ENCODE measurements at places on chromosomes 16 and 17.
A peak's percentile ranks its signal among the peaks of the same experiment; 100 is the strongest.

GRCh38 chr17:83137523-83137922, 58.1 kb downstream of the METRNL start:
- H3K27ac ChIP-seq = no peak overlapping the region
- H3K4me3 ChIP-seq = no peak overlapping the region
- peaks cover 27% of the 10 kb centered on the region for H3K4me1 ChIP-seq
- peaks cover 23% of the 10 kb centered on the region for H3K27me3 ChIP-seq
- DNase-seq = no peak
- H3K36me3 ChIP-seq = peaks cover 9% of the 10 kb centered on the region

DNA sequence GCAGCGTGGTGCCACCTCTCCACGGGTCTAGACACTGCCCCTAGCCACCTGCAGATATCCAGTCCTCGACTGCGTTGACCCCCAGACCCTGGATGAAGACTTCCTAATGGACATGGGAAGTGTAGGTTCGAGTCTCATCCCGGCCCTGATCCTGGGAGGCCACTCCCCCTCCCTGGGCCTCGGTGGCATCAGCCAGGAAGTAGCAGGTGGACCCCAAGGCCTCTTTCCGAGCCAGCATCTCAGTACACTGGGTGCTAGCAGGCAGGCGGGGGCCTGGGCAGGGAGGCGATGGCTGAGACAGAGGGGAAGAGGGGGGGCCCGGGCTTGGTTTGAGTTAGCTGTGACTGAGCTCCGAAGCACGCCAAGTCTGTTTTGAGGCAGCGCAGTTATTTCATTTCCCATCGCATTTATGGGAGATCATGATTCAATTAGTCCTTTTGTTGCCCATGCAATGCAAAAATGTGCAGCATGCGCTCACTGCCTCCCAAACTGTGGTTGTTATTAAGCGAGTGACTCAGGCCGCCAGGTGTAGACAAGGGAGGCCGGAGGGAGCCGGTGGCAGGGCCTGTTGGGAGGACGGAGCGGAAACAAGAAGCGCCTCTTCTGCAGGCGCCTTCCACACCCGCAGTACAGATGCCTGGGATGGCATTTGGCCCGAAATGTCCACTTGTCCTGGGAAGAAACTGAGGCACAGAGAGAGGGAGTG, 25.3 kb upstream of the ZNF469 start:
- H3K4me1 ChIP-seq = no peaks in the 10 kb centered on the region
- no peak overlapping the region for H3K4me3 ChIP-seq
- no peaks in the 10 kb centered on the region for H3K36me3 ChIP-seq
- no peak for DNase-seq
- H3K27me3 ChIP-seq = peaks cover 18% of the 10 kb centered on the region
- no peak overlapping the region for H3K27ac ChIP-seq

DNA sequence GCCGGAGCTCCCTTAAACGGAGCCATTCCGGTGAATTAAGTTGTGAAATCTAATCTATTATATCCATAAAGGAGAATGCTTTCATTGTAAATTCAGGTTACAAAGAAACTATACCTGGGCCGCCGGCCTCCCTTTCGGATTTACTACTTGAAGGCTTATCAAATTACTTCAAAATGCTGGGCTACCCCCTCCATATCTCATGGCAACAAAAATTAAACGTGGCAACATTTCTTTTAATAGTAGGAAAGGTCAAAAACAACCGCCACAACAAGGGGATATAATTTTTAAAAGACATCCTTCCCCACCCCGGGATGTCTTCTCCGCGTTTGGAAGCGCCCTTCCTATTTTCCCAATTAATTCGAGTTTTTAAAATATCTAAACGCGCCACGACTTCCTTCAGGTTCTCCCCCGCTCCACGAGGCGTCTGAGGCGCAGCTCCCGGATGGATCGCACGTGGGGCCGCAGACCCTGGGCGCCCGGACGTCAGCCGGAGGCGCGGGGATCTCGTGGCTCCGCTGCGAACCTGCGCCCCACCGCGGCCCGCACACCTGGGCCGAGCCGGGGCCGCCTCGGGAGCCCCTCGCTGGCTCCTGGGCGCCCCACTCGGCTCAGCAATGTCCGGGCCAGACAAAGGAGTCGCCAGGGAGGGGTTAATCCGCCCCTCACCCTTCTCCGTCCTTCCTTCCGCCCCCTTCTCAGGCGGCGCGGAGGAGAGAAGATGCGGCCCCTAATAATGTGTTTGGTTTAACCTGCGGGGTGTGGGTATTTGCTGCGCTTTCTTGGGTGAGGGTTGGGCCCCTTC, 47.4 kb upstream of the SLC38A10 start:
- peaks cover 8% of the 10 kb centered on the region for H3K36me3 ChIP-seq
- H3K27me3 ChIP-seq = peaks cover 2% of the 10 kb centered on the region
- DNase-seq = no peak
- peak overlapping the region; percentile 100 for H3K27ac ChIP-seq
- H3K4me1 ChIP-seq = peaks cover 45% of the 10 kb centered on the region

- peaks cover 6% of the 10 kb centered on the region for H3K36me3 ChIP-seq
- no peak for DNase-seq
- no peaks in the 10 kb centered on the region for H3K4me1 ChIP-seq
- H3K27ac ChIP-seq = no peak overlapping the region
- H3K4me3 ChIP-seq = no peak overlapping the region
- peaks cover 5% of the 10 kb centered on the region for H3K27me3 ChIP-seq
These were observed 743.1 kb downstream of the KCNJ18 start for GRCh38 chr17:22435231-22435974.

- H3K27ac ChIP-seq = no peak overlapping the region
- H3K36me3 ChIP-seq = no peaks in the 10 kb centered on the region
- H3K4me3 ChIP-seq = peak overlapping the region; percentile 75
- peaks cover 51% of the 10 kb centered on the region for H3K27me3 ChIP-seq
- H3K4me1 ChIP-seq = peaks cover 17% of the 10 kb centered on the region
These were observed 13.7 kb upstream of the GUCY2D start for GRCh38 chr17:7988750-7989178.

DNA sequence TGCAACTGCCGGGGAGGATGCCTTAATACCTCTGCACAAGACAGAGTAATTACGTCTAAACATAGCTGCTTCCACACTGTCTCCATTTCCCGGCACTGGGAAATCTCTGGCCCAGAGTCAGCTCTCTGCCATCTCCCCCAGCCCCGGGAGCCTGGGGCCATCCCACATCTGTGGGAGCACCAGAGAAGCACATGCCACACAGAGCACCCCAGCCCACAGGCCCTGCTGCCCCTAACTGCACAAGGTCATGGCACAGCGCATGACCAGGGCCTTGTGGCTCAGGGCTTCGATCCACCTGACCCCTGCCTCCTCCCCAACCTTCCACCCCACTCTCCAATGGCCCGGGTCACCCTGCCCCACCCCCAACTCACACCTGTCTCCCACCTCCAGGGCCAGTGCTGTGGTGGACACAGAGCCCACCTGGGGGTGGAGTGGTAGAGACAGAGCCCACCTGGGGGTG, 36.6 kb upstream of the RBFOX3 start:
- no peaks in the 10 kb centered on the region for H3K36me3 ChIP-seq
- no peak for DNase-seq

DNA sequence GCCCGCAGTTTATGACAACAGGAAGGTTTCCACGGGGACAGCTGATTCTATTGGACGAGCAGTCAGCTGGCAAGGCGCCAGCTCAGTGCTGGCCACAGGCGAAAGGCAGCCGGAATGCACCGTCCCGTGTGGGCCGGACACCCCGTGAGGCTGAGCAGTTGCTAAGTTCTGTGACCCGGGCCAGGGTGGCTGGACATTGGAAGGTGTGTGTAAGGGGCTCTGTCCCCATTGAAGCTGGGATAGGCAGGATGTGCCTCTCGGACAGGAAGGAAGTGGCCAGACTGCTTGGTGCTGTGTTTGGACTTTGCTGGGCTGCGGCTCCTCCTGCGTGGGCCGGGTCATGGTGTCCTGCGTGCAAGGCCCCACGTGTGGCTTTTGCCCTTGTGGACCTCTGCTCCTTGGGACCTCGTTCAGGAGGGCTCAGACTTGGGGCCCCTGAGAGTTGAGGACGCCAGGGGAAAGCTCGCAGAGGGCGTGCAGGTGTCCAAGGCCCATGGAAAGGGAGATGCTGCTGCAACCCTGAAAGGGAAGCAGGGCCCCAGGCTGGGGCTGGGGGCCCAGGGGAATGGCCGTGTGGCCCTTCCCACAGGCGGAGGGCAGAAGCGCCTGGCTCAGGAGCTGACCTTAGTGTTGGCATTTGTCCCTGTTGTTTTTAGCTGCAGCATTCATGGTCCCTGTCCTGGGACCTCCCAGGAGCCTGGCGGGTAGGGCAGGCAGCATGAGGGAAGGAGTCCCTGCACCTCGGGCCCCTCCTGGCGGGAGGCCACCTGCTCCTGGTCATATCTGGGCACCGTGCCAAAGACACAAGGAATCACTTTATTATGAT, 10.0 kb downstream of the BAIAP2 start:
- H3K36me3 ChIP-seq = no peaks in the 10 kb centered on the region
- peaks cover 71% of the 10 kb centered on the region for H3K4me1 ChIP-seq
- peak overlapping the region; percentile 90 for H3K27ac ChIP-seq
- H3K4me3 ChIP-seq = no peak overlapping the region
- DNase-seq = no peak

- peaks cover 72% of the 10 kb centered on the region for H3K4me1 ChIP-seq
- H3K36me3 ChIP-seq = no peaks in the 10 kb centered on the region
- peaks cover 53% of the 10 kb centered on the region for H3K27me3 ChIP-seq
- DNase-seq = no peak
These were observed 4.4 kb downstream of the EPN3 start for GRCh38 chr17:50536683-50537646.

- no peaks in the 10 kb centered on the region for H3K27me3 ChIP-seq
- no peak for DNase-seq
- no peaks in the 10 kb centered on the region for H3K4me1 ChIP-seq
- no peak overlapping the region for H3K27ac ChIP-seq
- H3K36me3 ChIP-seq = peaks cover 67% of the 10 kb centered on the region
These were observed 19.1 kb upstream of the ARL2BP start for GRCh38 chr16:57225978-57226377.

DNA sequence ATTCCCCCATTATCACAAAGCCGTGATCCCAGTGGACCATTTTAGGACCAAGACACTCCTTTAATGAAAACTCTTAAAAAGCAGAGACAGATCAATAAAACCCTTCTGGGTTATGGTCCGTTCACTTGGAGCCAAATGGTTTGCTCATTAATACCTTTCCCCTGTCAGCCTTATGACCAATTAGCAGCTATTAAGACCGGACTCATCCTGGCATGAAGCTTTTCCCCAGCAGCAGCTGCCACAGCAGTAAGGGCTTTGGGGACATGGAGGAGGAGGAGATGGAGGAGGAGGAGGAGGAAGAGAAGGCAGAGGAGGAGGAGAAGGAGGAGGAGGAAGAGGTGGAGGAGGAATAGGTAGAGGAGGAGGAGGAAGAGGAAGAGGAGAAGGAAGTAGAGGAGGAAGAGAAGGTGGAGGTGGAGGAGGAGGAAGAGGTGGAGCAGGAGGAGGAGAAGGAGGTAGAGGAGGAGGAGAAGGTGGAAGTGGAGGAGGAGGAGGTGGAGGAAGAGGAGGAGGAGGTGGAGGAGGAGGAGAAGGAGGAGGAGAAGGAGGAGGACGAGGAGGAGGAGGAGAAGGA, 50.1 kb upstream of the IRX3 start:
- H3K27ac ChIP-seq = no peak overlapping the region
- H3K4me3 ChIP-seq = no peak overlapping the region
- DNase-seq = no peak
- H3K27me3 ChIP-seq = peaks cover 45% of the 10 kb centered on the region

GRCh38 chr17:38533866-38534497, 71.8 kb downstream of the SRCIN1 start:
- no peak overlapping the region for H3K4me3 ChIP-seq
- peaks cover 18% of the 10 kb centered on the region for H3K27me3 ChIP-seq
- peaks cover 65% of the 10 kb centered on the region for H3K4me1 ChIP-seq

GRCh38 chr17:43360376-43360738, 38.4 kb upstream of the ARL4D start:
- peaks cover 13% of the 10 kb centered on the region for H3K27me3 ChIP-seq
- DNase-seq = peak; percentile 33
- peaks cover 31% of the 10 kb centered on the region for H3K4me1 ChIP-seq
- peak overlapping the region; percentile 100 for H3K27ac ChIP-seq

- H3K27me3 ChIP-seq = peaks cover 3% of the 10 kb centered on the region
- H3K36me3 ChIP-seq = no peaks in the 10 kb centered on the region
- H3K4me1 ChIP-seq = peaks cover 13% of the 10 kb centered on the region
- no peak overlapping the region for H3K4me3 ChIP-seq
These were observed 158.0 kb upstream of the HS3ST3A1 start for GRCh38 chr17:13759518-13760335.

GRCh38 chr17:29235904-29236303, 10.8 kb upstream of the CRYBA1 start:
- peaks cover 3% of the 10 kb centered on the region for H3K27me3 ChIP-seq
- H3K27ac ChIP-seq = no peak overlapping the region
- peaks cover 7% of the 10 kb centered on the region for H3K4me1 ChIP-seq
- DNase-seq = no peak
- no peaks in the 10 kb centered on the region for H3K36me3 ChIP-seq

DNA sequence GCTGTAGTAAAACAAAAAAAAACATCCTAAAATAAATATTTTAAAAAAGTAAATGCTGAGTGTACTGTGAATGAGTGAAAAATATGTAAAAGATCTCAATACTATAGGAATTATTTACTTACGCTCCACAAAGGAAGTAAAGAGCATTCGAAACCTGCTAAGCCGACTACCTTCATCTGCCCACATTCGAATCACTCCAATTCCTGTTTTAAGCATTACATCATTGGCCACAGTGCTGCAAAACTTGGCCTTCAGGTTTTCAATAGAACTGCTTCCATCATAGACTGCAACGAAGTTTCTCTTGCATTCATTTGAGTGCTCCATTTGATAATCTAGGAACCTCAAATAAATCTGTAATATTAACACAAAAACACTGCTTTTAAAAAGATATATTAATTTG, 34.4 kb downstream of the NETO2 start:
- H3K4me3 ChIP-seq = no peak overlapping the region
- H3K36me3 ChIP-seq = peaks cover 30% of the 10 kb centered on the region
- H3K4me1 ChIP-seq = no peaks in the 10 kb centered on the region
- H3K27ac ChIP-seq = no peak overlapping the region
- no peaks in the 10 kb centered on the region for H3K27me3 ChIP-seq
